ENCODE measurements at places on chromosomes 16 and 17. TPM values are rescaled to one million over a fixed set of nuclear protein-coding genes. Genes with fewer than 3 reads are reported as not detected.

DNA sequence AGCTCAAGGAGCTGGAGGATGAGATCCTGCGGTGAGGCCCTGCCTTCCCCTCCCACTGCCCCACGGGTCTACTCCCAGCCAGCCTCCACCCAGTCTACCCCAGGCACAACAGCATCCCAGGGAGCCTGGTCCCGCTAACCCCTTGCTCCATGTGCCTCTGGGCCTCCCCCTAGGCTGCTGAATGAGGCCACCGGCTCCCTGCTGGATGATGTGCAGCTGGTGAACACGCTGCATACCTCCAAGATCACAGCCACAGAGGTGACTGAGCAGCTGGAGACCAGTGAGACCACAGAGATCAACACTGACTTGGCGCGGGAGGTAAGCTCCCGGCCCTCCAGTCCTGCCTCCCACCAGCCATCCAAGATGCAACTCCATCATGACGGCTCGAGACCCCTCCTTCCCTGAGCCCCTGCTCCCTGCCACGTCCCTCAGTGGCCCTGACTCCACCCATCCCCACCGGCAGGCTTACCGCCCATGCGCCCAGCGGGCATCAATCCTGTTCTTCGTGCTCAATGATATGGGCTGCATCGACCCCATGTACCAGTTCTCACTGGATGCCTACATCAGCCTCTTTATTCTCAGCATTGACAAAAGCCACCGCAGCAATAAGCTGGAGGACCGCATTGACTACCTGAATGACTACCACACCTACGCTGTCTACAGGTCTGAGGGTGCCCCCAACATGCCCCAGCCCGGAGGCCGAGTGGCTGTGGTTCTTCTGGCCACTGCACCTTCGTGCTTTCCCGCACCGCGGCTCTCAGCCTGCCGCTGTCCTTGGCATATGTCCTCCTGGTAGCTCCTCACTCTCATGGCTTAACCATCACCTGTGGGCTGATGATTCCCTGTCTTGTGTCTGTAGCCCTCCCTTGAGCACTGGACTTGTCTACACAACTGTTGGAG lies 15.0 kb upstream of the KDM6B start:
- no peak for DNase-seq

DNA sequence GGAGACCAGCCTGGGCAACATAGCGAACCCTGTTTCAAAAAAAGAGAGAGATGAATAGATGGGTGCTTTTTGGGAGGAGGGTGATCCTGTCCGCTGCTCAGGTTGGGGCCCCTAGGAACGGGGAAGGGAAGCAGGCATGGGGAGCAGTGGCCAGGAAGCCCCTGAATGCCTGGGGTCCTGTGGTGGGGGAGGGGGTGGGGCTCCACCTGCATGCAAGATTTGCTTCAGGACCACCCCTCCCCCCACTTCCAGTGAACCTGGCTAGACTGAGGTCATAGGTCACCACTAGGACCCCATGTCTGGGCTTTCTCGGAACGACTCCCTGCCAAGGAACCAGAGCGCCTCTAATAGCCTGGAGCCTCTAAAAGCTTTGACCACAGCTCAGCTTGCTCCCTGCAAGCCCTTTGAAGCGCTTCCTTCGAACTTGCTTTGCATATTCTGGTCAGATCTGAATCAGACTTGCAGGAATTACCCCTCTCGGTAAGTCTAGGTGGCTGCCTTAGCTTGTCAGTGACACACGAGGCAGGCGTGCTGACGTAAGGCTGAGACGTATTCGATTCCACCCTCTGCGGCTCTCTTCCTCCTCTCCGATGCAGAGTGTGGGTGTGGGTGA lies 3.7 kb downstream of the SOCS3 start:
- DNase-seq, result peak; percentile 67

Gene C17orf113
- 1.2 TPM for polyA plus RNA-seq

Gene KRT32
- polyA plus RNA-seq, result not detected

Gene CD300E
- not detected for polyA plus RNA-seq

Gene CCDC200
- 2.8 TPM for polyA plus RNA-seq

Gene SNAI3
- 4.1 TPM for polyA plus RNA-seq
